HFFc6 (cell line): ENCODE measurements at places on chromosomes 11 and 22. TPM values are rescaled to one million over a fixed set of nuclear protein-coding genes. Genes with fewer than 3 reads are reported as not detected.

OR52E8 gene
- total RNA-seq, result not detected in 3 replicates

MUC5B gene
- not detected in 3 replicates for total RNA-seq

ALDH3B2 gene
- not detected in 3 replicates for total RNA-seq

GLB1L3 gene
- total RNA-seq, result not detected in 3 replicates

DRD4 gene
- 0.16 to 0.47 TPM (median 0.23 TPM) in 3 replicates for total RNA-seq

HBB gene
- not detected in 3 replicates for total RNA-seq

POLA2 gene
- 8.6 to 15.6 TPM (median 14.1 TPM) in 3 replicates for total RNA-seq

NAP1L4 gene
- 109 to 150 TPM (median 125 TPM) in 3 replicates for total RNA-seq

IGLL5 gene
- not detected in 3 replicates for total RNA-seq

PRRG4 gene
- total RNA-seq, result not detected in 3 replicates

TESMIN gene
- 3.9 to 7.1 TPM (median 4.3 TPM) in 3 replicates for total RNA-seq

GP1BB gene
- 0.45 to 1.1 TPM (median 0.53 TPM) in 3 replicates for total RNA-seq
